Dermis lymphatic vessel endothelial cell (primary cell): ENCODE measurements at places on chromosomes 1 and 21. TPM values are rescaled to one million over a fixed set of nuclear protein-coding genes. Genes with fewer than 3 reads are reported as not detected.

The CCDC17 gene
- 0.87 and 0.95 TPM in 2 replicates for total RNA-seq

The CTSS gene
- total RNA-seq: 50.5 and 71.5 TPM in 2 replicates

The BTG2 gene
- total RNA-seq: 15.3 and 18.5 TPM in 2 replicates

The LRRC8B gene
- total RNA-seq: 0.76 and 1.3 TPM in 2 replicates

The RRP15 gene
- 4.0 and 5.3 TPM in 2 replicates for total RNA-seq

The TMEM240 gene
- total RNA-seq: 1.2 TPM in 2 replicates

The UBL4B gene
- not detected in 2 replicates for total RNA-seq

The TLR5 gene
- 0.33 and 0.43 TPM in 2 replicates for total RNA-seq

The KRTAP10-9 gene
- total RNA-seq: not detected in 2 replicates

The ADAM30 gene
- not detected in 2 replicates for total RNA-seq

The FALEC gene
- total RNA-seq: not detected in 2 replicates

The HRNR gene
- total RNA-seq: not detected in 2 replicates

The VHLL gene
- total RNA-seq: 0.11 TPM in 1 of 2 replicates, not detected in the other

The APOBEC4 gene
- not detected in 2 replicates for total RNA-seq

The HSD3B1 gene
- total RNA-seq: not detected in 2 replicates

The ITGB2 gene
- 0.11 and 0.43 TPM in 2 replicates for total RNA-seq

The RGSL1 gene
- total RNA-seq: not detected in 2 replicates

The CD34 gene
- total RNA-seq: 6.4 and 12.1 TPM in 2 replicates

The LAMC2 gene
- 0.09 and 1.5 TPM in 2 replicates for total RNA-seq

The F3 gene
- total RNA-seq: 3.3 and 9.3 TPM in 2 replicates

The GBP6 gene
- not detected in 2 replicates for total RNA-seq

The GBP7 gene
- not detected in 2 replicates for total RNA-seq

The NTRK1 gene
- not detected in 2 replicates for total RNA-seq

The CELA2B gene
- total RNA-seq: not detected in 2 replicates

The SLC44A5 gene
- total RNA-seq: 2.5 and 8.7 TPM in 2 replicates

The SLC30A2 gene
- total RNA-seq: not detected in 2 replicates

The TAL1 gene
- 72.0 and 121 TPM in 2 replicates for total RNA-seq

The SOX13 gene
- 5.4 and 6.5 TPM in 2 replicates for total RNA-seq

The FCER1G gene
- 0.17 TPM in 1 of 2 replicates, not detected in the other for total RNA-seq

The CYP4Z1 gene
- not detected in 2 replicates for total RNA-seq
